ENCODE measurements at places on chromosomes 3 and 15. TPM values are rescaled to one million over a fixed set of nuclear protein-coding genes. Genes with fewer than 3 reads are reported as not detected.
A peak's percentile ranks its signal among the peaks of the same experiment; 100 is the strongest.

- H3K4me1 ChIP-seq: no peaks in the 10 kb centered on the region
- no peak overlapping the region for H3K4me3 ChIP-seq
- H3K36me3 ChIP-seq: no peaks in the 10 kb centered on the region
- H3K27me3 ChIP-seq: no peaks in the 10 kb centered on the region
- DNase-seq: no peak
- H3K27ac ChIP-seq: no peak overlapping the region
Measured at GRCh38 chr15:101037090-101037830, 118.1 kb downstream of the LRRK1 start.

PLSCR4 gene
- total RNA-seq: 28.5 TPM

DNA sequence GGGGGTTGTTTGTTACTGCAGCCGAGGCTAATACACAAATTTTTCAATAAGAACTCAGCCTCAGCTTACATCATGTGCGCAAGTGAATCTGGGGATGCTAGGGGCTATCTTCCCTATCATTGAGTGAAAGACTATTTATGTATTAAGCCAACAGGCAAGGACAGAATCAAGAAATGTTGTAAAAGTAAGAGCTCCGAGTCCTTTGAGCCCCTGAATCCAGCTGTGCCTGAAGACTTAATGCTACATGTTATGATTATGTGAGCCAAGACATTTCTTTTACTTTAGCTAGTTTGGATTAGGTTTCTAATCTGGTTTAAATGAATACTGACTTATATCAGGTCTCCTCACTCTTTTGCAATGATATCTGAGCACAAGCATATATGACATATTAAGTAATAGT lies 782.9 kb upstream of the CFAP20DC start:
- H3K27ac ChIP-seq: no peak overlapping the region
- H3K4me1 ChIP-seq: no peaks in the 10 kb centered on the region

DNA sequence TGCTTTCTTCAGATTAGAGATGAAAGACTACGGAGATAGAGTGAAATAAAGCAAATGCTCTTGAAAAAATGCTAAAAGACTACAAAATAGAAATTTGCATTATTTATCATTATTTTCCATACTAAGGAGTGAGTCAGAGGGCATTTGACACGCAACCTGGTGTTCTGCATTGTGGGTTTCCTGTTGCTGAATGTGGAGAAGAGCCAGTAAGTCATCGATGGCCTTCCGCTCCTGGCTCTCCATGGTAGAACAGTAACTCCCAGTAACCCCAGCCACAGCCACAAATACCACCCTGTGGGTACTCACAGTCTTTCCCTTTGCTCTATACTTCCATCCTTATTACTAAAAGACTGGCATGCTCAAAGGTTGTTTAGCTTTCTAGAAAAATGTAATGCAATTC lies 61.5 kb downstream of the CGGBP1 start:
- no peak overlapping the region for H3K4me3 ChIP-seq
- H3K36me3 ChIP-seq: no peaks in the 10 kb centered on the region
- H3K4me1 ChIP-seq: peaks cover 11% of the 10 kb centered on the region

- no peaks in the 10 kb centered on the region for H3K27me3 ChIP-seq
- no peaks in the 10 kb centered on the region for H3K4me1 ChIP-seq
- no peak for DNase-seq
- H3K27ac ChIP-seq: no peak overlapping the region
- H3K36me3 ChIP-seq: no peaks in the 10 kb centered on the region
Measured at GRCh38 chr3:23072693-23073092, 130.4 kb upstream of the UBE2E2 start.

GRCh38 chr15:74869372-74869725 lies 3.8 kb downstream of the SCAMP2 start:
- no peak for DNase-seq
- H3K27ac ChIP-seq: peak overlapping the region; percentile 68
- no peaks in the 10 kb centered on the region for H3K27me3 ChIP-seq

- peak; percentile 85 for DNase-seq
- H3K27ac ChIP-seq: no peak overlapping the region
- no peaks in the 10 kb centered on the region for H3K36me3 ChIP-seq
- no peaks in the 10 kb centered on the region for H3K27me3 ChIP-seq
- peaks cover 9% of the 10 kb centered on the region for H3K4me1 ChIP-seq
- no peak overlapping the region for H3K4me3 ChIP-seq
Measured at GRCh38 chr3:48151058-48151806, 37.0 kb downstream of the CDC25A start.

- H3K4me3 ChIP-seq: no peak overlapping the region
- H3K27ac ChIP-seq: no peak overlapping the region
- H3K27me3 ChIP-seq: no peaks in the 10 kb centered on the region
- H3K36me3 ChIP-seq: no peaks in the 10 kb centered on the region
Measured at GRCh38 chr3:8494327-8494726, 7.3 kb upstream of the LMCD1 start.

- H3K4me3 ChIP-seq: no peak overlapping the region
- H3K27ac ChIP-seq: no peak overlapping the region
- H3K36me3 ChIP-seq: no peaks in the 10 kb centered on the region
- no peaks in the 10 kb centered on the region for H3K27me3 ChIP-seq
Measured at GRCh38 chr3:129211345-129211744, 27.6 kb upstream of the CNBP start.

DNA sequence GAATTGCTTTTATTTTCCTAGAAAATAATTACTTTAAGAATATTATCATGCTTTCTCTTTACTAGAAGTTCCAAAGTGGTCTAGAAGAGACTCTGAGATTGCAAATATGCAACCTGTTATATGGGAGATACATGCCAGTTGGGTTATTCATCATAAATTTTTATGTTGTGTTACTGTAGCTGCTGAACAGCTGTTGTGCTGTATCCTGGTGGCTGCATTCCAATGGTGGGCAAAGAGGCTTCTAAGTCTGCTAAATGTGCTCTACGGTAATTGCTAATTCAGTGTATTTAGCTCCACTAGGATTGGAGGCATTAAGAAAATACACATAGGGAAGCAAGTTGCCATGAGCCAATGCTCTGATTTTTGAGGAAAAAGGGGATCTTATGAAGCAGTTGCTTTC lies 409.0 kb downstream of the TUSC7 start:
- DNase-seq: no peak
- no peaks in the 10 kb centered on the region for H3K27me3 ChIP-seq
- H3K36me3 ChIP-seq: no peaks in the 10 kb centered on the region
- no peaks in the 10 kb centered on the region for H3K4me1 ChIP-seq
- no peak overlapping the region for H3K27ac ChIP-seq

Measured in body of pancreas (tissue), 4 donors.